ENCODE measurements at places on chromosomes 12 and 14.

GRCh38 chr14:97410667-97411620 is 613.8 kb downstream of the VRK1 start:
- DNase-seq = no peak

DNA sequence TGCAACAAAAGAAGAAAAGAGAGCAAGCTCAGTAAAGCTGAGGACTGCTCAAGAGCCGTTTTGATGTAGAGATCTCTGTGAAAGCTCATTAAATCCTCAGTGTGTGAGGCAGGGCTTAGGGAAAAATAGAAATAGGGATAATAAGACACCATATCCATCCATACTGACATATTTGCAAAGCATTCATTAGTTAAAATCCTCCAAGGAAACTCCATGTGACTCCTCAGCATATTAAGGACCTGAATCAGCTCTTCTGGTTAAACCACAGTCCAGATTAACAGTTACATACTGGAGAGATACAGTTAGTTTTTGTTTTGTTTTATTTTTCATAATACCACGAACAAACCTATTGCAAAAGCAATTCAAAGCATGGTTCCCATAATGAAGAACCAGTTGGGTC is 288.2 kb downstream of the PAWR start:
- no peak for DNase-seq

GRCh38 chr14:89504091-89504490 is 87.1 kb upstream of the FOXN3 start:
- no peak for DNase-seq

DNA sequence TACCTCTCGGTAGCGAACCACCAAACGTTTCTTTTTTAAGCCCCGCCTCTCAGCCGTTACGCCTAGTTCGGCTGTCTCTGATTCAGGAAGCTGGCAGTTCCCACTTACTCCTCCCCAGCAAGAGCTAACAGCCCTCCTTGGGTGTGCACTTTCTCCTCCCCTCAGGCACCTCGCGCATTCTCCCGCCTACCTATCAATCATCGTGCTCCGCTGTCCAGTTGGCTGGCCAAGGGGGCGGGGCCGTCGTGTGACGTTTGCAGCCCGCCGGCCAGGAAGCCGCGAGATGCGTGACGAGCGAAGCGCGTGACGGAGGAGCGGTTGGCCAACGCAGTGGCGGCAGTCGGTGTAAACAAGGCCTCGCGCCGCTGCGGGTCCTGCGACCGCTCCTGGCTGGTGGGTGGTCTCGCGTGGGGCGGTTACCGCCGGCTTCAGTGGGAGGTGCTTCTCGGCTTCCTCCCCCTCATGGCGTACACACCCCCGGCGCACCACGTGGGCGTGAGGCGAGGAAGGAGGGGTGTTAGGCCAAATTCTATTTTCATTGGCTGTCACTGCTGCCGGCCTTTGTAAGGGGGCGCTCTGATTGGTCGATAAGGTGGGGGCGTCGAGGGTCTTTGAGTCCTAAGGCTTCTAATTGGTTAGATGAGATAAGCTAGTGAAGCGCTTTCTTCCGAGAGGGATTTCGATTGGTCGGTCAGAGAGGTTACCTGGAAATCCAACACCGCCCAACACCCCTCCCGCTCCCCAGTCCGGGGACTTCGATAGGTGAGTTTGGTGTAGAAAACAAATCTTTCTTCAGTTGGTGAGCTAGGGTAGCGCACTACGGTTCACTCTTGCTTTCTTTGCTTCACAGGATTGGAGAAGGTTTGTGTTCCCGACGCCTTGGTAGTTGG is at the start of the genes DCAF11 and NRL:
TSS of gene DCAF11 (plus strand) at position 246 of the 890 bp plus-strand sequence. CDS start 818 bp downstream, outside the sequence.
TSS of gene NRL (minus strand) at position 418 of the 890 bp plus-strand sequence. CDS start 32,101 bp downstream, outside the sequence.
- peak; percentile 99 for DNase-seq

DNA sequence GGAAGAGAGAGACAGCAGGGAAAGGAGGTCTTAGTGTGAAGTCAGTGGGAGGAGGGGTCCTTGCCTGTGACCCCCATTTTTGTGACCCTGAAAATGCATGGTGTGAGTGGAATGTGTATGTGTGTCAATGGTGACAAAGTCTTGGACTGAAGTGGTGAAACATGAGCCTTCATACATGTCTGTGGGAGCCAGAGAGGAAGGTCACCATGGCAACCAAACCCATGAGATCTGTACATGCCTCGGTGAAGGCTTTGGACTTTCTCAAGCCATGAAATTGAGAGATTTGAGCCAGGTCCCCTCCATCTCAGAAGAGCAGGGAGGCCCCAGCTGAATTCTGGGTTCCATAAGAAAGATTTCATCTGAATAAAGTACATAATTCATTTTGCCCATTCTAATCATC is 108.7 kb downstream of the TTC8 start:
- DNase-seq = no peak

GRCh38 chr12:3251691-3252090 is 174.5 kb downstream of the TSPAN9 start:
- no peak for DNase-seq

- DNase-seq = no peak
Observed at GRCh38 chr12:3177778-3178425, 100.7 kb downstream of the TSPAN9 start.

DNA sequence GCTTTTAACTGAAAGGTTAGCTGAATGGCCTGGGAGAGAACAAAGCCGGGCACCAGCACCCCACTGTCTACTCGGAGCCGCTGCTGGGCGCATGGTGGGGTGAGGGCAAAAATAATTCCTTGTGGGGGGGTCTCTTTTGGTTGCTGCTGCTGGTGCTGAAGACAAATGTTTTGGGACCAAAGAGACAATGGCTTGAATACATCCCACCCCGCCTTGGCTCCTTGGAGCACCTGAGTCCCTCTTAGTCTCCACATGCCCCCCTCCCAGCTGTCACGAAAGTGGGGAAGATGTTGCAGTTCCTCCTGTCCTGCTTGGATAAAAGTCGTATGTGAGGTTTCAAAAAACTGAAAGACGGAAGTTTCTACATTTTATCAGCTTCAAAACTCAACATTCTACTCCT is 85.0 kb downstream of the PIWIL1 start:
- DNase-seq = no peak

GRCh38 chr14:30210630-30211029 is 283.0 kb upstream of the PRKD1 start:
- DNase-seq = no peak

DNA sequence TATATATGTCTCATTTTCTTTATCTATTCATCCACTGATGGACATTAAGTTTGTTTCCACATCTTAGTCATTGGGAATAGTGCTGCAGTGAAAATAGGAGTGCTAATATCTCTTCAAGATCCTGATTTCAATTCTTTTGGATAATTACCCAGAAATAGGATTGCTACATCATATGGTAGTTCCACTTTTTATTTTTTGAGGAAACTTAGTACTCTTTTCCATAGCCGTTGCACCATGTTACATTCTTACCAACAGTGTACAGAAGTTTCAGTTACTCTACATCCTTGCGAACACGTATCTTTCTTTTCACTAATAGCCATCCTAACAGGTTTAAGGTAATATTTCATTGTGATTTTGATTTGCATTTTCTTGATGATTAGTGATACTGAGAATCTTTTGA is 29.8 kb downstream of the TESPA1 start:
- no peak for DNase-seq

DNA sequence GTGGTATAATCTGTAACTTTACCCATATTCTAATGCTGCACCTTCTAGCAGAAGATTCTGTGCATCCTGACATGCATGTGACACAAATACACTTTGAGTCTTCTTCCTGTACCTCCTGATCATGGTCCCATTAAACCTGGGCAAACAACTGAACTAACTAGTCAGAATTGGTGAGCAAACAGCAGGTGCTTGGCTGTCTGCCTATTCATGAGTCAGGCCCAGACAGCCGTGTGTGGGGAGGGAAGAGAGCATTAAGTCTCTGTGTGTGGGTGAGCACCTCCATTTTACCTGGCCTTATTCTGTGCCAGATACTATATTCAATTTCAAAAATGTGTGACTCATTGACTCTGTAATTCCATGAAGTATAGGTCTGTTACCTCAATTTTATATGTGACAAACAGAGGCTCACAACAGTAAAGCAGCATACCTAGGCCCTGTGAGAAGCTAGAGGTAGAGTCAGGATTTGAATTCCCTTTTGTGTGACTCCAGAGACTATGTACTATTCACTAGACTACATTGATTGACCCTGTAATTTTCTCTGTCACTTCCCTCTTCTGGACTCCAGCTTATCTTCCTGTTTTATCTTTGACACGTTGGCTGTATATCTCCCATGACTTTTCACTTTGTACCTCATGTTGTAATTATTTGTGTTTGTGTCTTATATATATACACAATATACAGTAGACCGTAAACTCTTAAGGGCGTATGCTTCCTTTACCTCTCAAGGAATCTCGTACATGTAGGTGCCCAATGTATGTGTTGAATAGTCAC is 32.2 kb downstream of the SUSD6 start:
- DNase-seq = peak; percentile 84

DNA sequence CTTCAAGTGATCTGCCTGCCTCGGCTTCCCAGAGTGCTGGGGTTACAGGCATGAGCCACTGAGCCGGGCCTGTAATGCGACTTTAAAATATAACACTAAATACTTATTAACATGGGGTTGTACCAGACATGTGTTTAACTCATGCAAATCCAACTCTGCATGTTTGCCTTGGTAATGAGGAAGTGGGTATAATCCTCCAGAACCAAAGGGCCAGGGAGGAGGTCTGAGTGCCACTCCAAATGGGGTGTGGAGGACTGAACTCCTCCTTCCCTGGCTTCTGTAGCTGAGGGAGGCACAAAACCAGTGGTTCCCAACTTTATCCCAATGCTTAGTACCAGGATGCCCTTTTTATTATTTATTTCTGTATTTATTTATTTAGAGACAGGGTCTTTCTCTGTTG is 61.6 kb upstream of the MED13L start:
- DNase-seq = no peak

DNA sequence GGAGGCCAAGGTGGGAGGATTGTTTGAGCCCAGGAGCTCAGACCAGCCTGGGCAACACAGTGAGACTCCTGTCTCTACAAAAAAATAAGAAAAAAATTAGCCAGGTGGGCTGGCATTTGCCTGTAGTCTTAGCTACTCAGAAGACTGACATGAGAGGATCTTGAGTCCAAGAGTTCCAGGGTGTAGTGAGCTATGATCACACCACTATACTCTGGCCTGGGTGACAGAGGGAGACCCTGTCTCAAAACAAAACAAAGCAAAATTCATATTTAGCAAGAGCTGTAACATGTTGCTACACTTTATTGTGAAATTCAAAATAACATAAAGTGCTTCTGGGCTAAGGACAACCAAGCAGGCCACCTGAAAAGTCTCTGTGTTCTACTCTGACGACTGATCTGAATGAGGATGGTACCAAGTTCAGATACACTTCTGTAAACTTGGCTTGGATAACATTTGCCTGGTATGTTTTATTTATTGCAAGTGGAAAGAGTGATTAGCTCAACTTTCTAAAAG is 11.6 kb upstream of the STRN3 start:
- no peak for DNase-seq

DNA sequence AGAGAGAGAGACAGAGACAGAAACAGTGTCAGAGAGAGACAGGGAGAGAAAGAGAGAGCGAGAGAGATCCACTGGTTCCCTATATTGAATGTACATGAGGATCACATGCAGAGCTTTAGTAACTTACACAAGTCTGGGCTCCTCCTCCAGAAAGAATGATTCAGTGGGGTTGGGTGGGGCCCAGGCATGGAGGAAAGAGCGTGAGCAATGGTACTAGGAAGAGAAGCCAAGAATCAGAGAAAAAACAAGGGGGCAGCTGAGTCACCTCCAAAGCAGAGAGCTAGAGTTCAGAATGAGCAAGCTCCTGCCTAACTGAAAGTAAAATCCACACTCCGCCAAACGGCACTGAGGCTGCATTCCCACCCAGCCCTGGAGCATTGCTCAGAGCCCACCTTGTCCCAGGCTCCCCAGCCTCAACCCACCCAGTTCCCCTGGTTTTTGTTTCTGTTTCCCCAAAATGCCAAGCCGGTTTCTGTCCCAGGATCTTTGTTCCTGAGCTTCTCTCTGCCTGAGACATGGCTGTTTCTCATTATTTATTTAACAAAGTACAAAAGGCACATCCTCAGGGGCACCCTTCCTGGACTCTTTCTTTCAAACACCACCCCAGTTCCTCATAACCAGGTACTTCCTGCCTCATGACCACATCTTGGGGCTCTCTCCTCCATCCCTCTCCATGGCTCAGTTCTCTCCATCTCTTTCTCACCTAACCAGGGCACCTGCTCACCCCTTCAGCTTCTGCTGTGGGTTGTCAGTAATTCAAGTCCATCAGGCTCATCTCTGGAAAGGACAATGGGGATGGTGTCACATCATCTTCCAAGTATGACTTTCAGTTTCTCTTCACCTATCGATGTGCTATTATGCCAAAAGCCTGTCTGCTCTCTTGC is 670.3 kb upstream of the TBX3 start:
- DNase-seq = peak; percentile 14

DNA sequence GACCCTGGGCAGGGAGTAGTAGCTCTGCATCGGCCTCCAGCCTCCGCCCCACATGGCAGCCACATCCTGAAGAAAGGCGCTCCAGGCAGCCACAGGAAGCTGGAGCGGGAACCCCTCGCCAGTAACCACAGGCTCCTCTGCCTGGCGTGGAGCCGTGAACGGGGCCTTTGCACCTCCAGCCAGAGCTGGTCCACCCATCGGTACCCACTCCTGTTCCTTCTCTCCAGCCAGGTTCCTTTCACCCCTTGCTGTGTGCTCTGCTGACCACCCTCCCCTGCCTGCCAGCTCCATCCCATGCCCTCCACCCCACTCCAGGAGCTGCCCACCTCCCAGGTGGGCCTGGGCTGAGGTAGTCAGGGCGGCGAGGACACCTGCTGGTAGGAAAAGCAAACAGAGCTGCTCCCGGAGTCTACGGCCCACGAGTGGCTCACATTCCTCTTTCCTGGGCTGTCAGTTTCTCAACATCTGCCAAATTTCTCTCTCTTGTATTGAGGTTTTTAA is 2.7 kb downstream of the TGFB3 start:
- peak; percentile 29 for DNase-seq

DNA sequence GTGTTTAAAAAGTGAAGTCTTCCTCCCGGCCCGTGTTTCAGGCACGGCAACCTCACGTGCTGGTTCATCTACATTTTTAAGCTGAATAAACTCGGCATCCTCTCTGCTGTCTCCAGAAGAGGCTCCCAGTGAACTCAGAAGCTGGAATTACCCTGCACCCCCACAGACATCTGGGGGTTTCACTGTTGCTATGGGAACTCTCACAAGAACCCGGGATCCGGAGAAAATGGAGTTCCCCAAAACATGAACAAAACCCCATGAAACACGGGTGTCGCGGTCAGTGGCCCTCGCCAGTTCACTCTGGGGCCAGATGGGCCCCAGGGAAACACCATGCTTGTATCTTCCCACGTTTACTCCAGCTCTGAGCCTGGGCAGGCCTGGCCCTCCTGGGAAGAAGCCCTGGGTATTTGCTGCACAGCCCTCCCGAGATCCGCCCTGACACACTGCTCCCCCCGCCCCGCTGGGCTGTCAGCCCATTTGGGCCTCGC is 143.7 kb downstream of the PIWIL1 start:
- no peak for DNase-seq

- no peak for DNase-seq
Observed at GRCh38 chr12:113846883-113847755, 119.0 kb downstream of the RBM19 start.

- DNase-seq = no peak
Observed at GRCh38 chr12:94222351-94223084, 74.1 kb downstream of the PLXNC1 start.

- DNase-seq = no peak
Observed at GRCh38 chr12:42809226-42809625, 219.7 kb upstream of the PRICKLE1 start.

GRCh38 chr12:82210882-82211281 is 147.3 kb downstream of the CCDC59 start:
- DNase-seq = no peak
